ENCODE measurements at places on chromosomes 7 and 10. TPM values are rescaled to one million over a fixed set of nuclear protein-coding genes. Genes with fewer than 3 reads are reported as not detected.

Gene WASL
- 24.3 TPM for total RNA-seq

Gene CACNA2D1
- total RNA-seq = 6.9 TPM

Gene BZW2
- total RNA-seq = 103 TPM

Gene ZCWPW1
- total RNA-seq = 1.6 TPM

Gene C10orf95
- total RNA-seq = 0.08 TPM

Gene FOXI2
- total RNA-seq = not detected

Gene C7orf57
- total RNA-seq = 0.20 TPM

Gene GOLGA7B
- total RNA-seq = 5.0 TPM

Gene ANKRD1
- 6.5 TPM for total RNA-seq

Gene OR9A2
- not detected for total RNA-seq

Gene EXOSC1
- total RNA-seq = 52.6 TPM

Gene SEMA4G
- 8.0 TPM for total RNA-seq

Gene UCN3
- not detected for total RNA-seq

Gene EPO
- not detected for total RNA-seq

Gene CNNM1
- total RNA-seq = 22.7 TPM

Gene AGBL3
- 1.1 TPM for total RNA-seq

Gene CCDC146
- 0.70 TPM for total RNA-seq

Gene LRMDA
- 4.3 TPM for total RNA-seq

Gene MRLN
- not detected for total RNA-seq

Gene CFTR
- total RNA-seq = 0.06 TPM

Gene HOGA1
- total RNA-seq = 0.76 TPM

Gene IGFBP1
- total RNA-seq = 42.0 TPM

Gene MYOF
- 213 TPM for total RNA-seq

Gene CRHR2
- total RNA-seq = not detected

Measured in A549 treated with CORT108297 at 1 μM for 4 hours (cell line).